Naive thymus-derived CD8-positive, alpha-beta T cell (primary cell): ENCODE measurements at places on chromosomes 2 and 18.

GRCh38 chr2:142974288-142975024 lies 97.0 kb downstream of the KYNU start:
- no peak for DNase-seq

- DNase-seq, result no peak
These were observed 376.4 kb upstream of the RAB12 start for GRCh38 chr18:8232791-8233190.

- no peak for DNase-seq
These were observed 161.6 kb upstream of the TRIB2 start for GRCh38 chr2:12555012-12555645.

- no peak for DNase-seq
These were observed 21.4 kb downstream of the DLGAP1 start for GRCh38 chr18:4433717-4434116.

DNA sequence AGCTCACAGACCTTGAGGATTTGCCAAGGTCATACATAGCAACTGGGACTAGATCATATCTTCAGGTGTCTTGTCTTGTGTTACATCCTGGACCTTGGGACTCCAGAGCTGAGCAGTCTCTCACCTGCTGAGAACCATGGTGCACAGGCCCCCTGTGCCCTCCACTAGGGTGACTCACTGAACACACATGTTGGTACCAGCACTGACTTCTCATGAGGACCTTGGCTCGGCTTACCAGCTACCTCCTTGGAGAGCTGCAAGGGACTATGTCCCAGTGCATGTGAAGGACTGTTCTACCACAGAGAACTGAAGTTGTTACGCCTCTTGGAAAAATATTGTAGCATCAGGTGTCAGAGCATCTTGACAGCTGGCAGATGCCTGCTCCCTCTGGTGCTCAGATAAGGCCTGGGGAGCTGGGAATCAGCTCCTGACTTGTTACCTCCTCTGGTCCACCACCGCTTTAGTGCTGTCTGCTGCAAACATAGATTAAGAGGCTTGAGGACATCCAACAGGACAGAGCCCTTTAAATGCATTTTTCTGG lies 72.1 kb downstream of the WDSUB1 start:
- DNase-seq, result no peak

- no peak for DNase-seq
These were observed 2.2 kb downstream of the RBM45 start for GRCh38 chr2:178114462-178114861.

DNA sequence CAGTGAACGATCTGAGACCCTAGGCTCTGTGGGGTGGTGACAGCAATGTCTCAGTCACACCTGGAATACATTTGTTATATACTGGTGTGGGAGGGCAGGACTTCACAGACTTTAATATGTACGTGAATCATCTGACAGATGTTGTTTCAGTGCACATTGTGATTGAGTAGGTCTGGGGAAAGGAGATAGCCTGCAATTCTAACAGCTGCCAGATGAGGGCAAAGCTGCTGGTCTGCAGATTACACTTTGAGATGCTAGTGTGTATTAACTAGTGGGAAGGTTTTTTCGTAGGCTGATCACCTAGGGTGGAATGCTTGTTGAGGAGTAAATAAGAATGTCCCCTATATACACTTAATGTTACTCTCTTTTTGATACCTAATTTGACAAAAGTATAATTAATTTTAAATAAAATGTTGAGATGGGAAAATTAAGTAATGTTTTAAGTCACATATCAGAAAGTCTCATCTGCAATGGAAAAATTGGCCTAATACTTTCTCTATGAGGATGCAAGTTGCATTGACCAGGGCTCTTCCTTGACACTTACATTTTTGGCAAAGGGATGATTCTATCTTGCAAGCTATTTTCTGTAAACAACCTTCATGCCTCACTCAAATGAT lies 496.9 kb upstream of the HNMT start:
- DNase-seq, result no peak

DNA sequence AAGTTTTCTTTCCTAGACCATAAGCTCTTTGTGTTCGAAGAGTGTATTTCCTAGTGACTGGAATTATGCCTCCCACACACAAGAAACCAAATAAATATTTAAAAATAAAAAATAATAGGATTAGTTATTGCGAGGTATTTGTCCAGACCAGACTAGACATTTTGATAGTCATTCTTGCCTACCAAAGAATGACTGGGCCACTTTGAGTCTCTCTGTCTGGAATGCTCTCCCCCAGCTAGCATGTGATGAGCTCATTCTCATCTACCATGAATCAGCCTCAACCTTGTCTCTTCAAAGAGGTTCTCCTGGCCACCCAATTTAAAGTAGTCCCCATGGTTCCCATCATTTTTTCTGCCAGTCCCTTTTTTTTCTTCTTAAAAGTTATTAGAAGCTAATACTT lies 13.9 kb upstream of the DSC1 start:
- DNase-seq, result no peak

GRCh38 chr2:101124643-101125366 lies 26.4 kb downstream of the TBC1D8 start:
- no peak for DNase-seq

DNA sequence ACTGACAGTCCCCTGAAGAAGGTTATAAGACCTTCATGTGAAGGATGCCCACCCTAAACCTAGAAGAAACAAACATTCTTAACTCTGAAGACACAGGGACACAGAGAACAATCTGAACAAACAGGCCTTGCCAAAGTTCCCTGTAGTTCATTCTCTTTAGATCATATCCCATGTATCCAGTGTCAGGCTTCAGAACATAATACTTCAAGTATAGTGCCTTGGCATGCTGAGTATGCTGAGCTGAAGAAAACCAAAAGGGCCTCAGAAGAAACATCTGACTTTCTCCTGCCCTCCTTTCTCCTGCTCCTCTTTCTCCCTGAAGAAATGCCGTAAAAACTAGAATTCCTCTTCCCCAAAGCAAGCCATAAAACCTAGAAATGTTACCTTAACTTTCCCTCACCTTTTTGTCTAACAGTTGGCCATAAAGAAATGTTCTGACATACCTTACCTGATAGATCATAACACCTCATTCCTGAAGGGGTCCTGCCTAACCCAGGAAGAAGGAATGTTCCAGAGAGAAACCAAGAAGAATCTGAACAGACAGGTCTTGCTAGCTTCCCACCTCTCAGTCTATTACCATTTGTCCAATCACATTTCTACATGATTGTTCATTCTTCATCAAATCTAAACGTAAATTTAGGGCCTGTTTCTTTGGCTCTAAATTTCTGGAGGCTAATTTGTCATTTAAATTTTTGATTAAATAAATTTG lies 160.1 kb upstream of the ZC3H15 start:
- DNase-seq, result no peak

DNA sequence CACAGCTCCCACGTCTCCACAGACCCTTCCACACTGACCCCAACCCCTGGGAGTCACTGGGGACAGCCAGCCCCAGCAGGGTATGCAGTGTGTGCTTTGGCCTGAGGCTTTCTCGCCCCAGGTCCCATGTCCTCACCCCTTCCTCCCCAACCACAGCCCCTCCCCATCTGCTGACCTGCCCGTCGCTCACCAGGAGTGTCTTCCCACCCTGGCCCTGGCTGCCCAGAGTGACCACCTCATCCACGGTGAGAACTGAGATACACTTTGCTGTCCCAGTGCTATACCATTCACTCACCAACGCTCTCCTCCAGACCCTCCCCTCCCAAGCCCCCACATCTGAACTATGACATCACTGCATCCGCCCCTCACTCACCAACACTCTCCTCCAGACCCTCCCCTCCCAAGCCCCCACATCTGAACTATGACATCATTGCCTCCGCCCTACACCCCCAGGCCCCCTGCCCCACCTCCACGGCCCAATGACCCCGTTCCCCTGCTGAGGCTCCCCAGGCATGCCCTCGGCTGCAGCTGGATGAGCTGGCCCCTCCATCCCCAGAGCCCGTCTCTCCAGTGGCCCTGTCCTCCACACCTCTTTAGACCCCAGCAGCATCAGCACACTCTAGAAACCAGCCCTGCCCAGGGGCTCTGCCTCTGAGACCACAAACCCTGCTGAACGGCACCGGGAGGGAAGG lies 55.2 kb downstream of the ANKMY1 start:
- DNase-seq, result no peak

DNA sequence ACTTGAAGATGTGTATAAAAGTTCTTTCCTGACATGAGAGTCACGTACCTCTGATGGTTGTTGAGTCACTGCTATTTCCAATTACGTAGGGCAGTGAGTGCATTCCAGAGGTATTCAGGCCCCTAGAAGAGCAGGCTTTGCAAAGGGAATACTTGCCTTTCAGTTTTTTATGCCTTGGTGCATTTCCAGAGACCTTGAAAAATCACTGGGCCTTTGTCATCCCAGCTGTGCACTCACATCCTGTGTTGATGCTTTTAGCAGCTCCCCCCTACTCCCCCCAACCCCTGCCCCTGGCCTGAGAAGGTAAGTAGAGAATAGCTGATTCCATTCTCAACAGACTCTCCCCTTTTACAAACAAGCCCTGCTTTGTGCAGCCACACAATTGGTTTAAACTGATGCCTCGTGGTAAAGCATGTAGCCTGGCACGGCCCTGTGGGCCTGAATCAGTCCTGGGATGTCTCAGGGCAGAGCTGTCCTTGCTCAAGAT lies 174.2 kb downstream of the PRPF40A start:
- no peak for DNase-seq

DNA sequence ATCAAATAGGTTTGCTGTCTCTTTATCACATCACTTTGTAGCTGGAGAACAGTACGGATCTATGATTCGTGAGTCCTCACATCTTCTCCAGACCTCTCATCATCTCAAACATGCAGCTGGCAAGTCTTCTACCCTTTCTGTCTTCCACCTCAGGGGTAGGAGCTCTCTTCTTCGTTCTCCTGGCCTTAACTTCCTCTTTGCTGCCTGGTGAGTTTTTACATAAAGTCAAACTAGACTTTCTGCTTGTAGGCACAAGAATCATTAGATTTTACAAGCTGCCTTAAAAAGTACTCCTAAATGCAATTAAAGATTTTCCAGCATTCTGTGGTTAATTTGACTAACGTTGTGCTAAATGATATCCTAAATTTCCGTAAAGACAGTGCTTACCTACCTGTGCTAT lies 43.7 kb upstream of the TANK start:
- DNase-seq, result no peak

DNA sequence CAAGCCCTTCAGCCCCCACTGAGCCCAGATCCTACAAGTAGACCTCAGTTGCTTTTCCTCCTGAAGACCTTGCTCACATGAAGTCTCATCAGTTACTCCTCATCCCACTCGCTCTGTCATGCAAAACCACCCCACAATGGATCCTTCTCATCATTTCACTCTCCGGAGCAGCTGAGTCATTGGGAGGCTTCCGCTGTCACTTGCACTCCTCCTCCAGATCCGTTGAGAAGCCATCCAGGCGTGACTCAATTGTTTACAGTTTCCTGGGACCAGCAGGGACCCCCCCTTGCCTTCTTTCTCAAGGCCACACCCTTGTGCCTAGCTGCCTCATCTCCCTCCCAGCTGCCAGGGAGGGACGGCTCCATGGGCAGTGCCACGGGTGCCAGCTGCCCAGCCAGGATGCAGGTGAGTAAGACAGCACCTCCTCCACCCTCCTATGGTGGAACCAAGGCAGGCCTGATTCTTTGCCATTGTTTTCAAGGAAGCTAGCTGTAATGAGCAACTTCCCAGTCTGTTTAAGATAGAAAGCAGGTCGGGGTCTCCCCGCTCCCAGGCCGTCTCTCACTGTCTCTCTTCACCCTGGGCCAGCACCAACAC lies 16.3 kb downstream of the GPR55 start:
- no peak for DNase-seq

GRCh38 chr2:223668302-223668998 lies 66.3 kb upstream of the SCG2 start:
- DNase-seq, result no peak

- DNase-seq, result no peak
These were observed 25.4 kb upstream of the FMNL2 start for GRCh38 chr2:152309352-152310214.

- no peak for DNase-seq
These were observed 11.0 kb upstream of the DCDC2C start for GRCh38 chr2:3692375-3692774.

GRCh38 chr2:239142806-239143205 lies 258.0 kb downstream of the HDAC4 start:
- DNase-seq, result no peak

DNA sequence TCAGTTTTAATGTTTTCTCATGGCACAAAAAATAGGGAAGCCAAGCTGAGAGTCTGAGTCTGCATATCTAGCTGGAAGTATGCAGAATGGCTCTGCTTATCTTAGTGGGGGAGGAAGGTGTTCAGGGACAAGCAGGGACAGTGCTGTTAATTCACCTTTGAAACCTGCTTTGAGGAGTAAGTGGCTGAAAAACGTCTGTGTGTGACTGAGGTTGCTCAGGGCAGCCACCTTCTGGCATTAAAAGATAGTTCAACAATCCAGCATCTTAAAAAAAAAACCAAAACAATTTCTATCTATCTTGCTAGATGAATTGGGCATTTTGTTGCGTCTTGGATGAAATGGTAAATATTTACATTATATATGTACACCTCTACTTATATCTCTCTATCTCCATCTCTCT lies 2.0 kb upstream of the TRPM8 start:
- no peak for DNase-seq

GRCh38 chr18:8081872-8082553 lies 514.9 kb downstream of the PTPRM start:
- no peak for DNase-seq

DNA sequence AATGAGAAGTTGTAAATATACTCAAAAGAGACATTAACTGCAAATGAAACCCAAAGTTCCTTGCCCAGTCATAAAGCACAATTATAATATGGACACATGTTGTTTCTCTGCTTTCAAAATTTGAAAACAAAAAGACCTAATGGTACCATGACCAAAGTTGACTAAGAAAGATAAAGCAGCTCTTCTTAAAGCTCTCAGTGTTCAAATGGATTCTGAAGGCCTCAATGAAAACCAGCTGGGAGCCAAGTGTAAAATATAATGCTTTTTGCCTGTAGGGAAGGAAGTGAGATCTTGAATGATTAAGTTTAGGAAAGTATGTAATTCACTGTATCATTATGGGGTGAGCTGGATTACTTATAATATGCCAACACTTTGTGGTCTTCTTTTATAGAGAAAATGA lies 178.6 kb downstream of the SATB2 start:
- no peak for DNase-seq

DNA sequence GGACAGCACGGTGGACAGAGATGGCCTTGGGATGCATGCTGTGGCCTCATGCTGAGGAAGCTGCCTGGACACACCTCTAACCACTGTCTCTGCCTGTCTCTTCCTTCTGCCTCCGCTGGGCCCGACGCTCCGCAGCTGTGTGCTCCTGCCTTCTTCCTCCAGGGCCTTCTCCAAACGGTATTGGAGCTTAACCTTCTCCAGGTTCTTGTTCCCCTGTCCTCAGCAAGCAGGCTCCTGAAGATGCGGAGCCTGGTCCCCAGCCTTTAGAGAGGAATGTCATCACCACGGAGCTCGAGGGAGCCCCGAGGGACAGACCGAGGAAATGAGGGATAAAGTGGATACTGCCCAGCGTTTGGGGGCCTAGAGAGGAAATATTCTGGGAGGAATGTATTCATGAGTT lies 155.1 kb downstream of the DYSF start:
- no peak for DNase-seq
